ENCODE measurements at places on chromosomes 16 and 17.

DNA sequence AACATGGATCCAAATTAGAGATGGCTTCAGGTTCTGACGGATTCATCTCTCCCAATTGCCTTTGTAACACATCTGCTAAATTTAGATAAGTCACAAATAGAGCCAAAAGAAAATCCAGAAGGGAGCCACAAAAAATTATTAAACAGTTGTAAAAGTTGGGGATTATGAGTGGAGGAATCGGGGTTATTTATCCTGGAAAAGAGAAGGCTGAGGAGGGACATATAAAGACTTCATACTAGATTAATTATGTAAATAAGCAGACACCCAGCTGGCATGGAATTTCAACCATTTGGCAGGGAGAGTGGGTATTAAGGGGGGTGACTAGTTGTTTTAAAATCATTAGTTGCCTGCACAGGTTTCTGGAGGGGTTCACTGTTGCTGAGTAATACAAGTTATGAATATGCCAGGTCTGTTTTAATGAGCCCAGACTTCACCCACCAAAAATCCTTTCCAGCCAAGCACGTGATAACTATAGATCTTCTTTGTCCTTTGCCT is 89.6 kb downstream of the CDH13 start:
- no peak for DNase-seq

DNA sequence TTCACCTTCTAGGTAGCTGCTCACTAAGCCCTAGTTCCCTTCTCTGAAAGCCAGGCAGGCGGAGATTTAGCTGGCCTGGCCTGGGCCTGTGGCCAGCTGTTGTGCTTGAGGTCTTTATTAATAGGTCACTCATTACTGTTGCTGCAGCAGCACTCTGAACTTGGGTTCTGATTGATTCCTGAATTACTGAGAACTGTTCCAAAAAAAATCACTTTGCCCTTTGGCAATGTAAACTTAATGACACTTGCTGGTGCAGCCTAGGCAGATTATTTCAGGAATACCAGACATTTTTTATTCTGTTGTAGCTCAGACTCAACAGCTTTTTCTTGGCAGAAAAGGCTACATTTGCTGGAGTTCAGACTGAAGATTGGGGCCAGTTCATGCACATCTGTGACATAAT is 2.7 kb downstream of the TOM1L1 start:
- DNase-seq, result no peak

DNA sequence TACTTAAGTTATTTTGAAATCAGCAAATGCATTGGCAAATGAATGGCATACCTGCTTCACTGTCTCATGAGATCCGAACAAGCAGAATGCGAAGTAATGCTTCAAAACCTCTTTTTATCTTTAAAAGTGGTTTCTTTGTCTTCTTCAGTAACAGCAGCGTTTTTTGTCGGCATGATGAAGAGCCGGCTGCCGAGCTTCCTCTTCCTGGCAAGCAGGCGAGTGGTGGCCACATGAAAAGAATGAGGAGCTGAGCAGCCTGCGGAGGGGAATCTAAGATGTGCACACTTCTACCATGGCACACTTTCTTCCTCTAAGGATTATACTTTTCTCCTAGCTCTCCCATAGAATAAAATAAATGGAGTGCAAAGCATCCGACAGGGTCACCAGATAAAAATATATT is 42.4 kb upstream of the AKTIP start:
- peak; percentile 24 for DNase-seq

GRCh38 chr17:81171941-81172340 is 5.9 kb upstream of the AATK start:
- no peak for DNase-seq

DNA sequence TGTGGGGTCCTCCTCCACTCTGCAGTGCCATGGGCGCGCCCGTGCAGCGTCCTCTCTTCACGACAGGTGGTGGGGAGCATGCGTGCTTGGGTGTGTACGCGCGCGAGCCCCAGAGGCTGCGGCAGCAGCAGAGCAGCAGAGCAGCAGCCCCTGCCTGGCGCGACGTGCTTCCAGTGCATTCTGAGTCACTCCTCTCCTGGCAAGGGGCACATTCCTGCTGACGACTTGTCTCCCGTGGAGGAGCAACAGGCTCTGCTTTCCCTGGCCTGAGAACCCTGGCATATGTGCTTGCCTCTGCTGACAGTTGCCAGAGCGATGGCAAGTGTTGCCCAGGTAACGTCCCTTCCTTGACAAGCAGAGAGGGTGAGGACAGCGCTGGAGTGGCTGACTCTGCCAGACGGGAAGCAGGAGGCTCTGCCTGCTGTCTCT is 133.8 kb upstream of the PLCG2 start:
- DNase-seq, result no peak

DNA sequence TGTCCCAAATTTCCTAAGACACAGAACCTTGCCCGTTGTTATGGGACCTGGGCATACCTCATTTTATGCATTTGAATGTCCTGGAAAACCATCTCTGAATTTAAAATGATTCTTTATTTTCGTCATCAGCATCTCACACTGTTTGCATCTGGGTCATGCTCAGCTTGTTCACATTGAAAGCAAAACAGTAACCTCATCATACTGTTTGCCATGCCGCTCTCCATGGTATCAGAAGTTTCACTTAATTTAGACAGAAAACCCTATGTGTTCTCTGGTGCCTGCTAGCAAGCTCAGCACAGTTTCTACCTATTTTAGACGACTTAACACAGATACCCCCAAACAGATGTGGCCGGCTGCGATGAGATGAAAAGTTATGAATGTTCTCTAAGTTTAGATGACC is 292.1 kb downstream of the SNX29 start:
- DNase-seq, result no peak

DNA sequence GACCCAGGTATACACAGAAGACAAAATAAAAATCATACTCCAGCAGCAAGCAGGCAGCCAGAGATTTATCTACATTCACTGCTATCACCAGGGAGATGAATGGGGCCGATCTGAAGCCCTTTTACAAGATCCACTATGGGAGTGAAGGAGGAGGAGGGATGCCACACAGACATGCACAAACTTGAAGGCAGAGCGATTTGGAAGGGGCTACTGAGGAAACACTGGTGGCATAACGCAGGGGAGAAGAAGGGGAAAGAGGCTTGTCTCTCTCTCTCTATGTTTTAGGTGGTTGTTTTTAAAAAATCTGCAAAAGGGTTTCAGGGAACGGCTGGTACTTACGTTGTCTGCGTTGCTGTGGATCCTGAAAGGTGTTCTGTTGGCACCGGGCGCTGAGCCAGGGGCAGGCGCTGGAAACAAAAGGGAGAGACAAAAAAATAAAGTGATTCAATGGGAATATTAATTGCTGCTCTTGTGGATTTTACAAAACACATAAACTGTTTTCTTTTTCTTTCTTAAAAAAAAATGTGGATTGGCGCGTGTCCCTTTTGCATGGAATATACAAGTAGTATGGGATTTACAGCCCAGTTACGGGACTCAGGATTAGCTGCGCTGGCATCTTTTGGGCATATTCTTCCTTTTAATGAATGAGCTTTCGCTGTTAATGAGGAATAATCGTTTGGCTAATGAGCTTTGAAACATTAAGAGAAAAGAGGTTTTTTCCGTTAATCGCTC is 255.3 kb upstream of the PMFBP1 start:
- DNase-seq, result no peak

DNA sequence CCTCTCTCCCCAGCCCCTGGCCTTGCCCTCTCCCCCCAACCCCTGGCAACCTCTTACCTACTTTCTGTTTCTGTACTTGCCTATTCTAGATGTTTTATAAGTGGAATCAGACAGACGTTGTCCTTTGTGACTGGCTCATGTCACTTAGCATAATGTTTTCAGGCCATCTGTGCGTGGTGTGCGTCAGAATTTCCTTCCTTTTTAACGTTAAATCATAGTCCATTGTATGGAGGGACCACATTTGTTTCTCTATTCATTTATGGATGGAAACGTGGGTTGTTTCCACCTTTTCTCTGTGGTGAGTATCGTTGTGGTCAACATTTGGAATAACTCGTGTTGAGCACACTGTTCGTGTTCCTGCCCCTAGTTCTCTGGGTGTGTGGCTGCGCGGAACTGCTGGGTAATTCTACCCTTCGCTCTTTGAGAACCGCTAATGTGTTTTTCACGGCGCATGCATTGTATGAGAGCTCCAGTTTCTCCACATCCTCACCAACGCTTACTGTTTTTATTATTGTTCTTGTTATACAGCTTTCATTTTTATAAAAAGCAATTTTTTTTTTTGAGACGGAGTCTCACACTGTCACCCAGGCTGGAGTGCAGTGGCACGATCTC is 26.3 kb downstream of the ACTG1 start:
- no peak for DNase-seq

DNA sequence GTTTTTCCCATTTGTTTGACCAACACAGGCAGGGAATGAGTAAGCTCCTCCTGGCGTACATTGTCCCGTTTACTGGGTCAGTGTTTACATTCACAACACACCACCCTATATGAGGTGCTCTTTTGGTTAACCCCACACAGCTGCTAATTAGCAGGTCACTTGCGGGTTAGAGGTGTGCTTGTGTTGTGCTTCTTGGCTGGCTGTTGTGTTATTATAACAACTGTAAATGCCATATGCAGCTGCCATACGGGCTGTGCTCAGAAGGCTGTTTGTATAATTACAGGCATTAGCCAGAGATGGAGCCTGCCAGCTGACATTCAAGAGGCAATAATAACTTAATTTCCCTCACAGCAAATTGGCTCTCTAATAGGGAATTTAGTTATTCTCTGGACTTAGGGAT is 205.1 kb upstream of the ELAC2 start:
- no peak for DNase-seq

DNA sequence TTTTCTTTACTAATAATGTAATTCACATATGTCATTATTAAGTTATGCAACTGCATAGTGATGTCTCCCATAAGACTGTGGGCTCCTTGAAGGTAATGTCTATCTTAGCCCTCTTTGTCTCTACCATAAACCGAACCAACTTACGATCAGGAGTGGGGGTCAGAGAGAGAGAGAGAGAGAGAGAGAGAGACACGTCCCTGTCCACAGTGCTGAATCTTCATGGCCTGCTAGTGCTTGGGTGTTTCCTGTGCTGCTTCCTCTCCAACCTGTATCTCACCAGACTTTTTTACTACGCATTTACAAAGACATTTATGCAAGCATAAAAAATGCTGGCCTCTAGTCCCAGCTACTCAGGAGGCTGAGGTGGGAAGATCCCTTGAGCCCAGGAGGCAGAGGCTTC is 52.2 kb upstream of the HAPSTR1 start:
- no peak for DNase-seq

DNA sequence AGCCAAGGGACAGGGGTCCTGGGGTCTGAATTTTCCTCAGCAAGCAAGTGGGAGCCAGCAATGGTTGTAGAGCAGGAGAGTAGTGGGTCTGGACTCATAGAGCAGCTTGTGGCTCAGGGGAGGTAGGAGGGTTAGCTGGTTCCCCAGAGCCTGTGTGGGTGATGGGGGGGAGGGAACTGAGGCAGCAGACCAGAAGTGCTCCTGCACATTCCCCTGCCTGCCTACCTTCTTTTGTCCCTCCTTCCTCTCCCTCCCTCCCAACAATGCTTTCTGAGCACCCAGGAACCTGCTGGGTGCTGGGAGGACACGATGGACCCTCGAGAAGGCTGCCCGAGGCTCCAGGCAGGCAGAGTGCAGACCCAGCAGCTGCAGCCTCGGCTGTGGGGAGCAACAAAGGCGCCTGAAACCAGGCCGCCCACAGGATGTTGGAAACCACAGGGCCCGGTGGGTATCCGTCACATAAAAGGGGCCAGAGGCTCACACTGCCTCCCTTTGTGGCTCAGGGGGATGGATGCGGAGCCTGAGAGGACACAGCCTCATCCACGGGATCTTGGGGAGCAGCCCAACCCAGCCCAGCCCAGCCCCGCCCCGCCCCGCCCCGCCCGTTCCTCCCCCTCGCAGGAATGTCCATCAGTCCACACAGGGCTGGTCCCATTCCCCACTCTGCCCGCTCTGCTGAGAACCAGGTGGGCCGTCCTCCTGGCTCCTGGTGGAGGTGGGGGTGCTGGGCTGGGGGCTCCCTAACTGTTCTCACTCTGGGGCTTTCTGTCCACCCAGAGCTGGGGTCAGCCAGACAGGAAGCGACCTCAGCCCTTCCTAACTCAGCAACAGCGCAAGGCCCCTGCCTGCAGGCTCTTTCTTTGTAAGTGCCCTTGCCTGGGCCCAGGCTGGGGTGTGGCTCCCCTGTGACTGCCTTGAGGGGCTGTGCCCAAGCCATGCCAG is 1.7 kb upstream of the NLRC3 start:
- DNase-seq, result peak; percentile 34

GRCh38 chr16:2042986-2043666 is 4.5 kb downstream of the NTHL1 start:
- no peak for DNase-seq

DNA sequence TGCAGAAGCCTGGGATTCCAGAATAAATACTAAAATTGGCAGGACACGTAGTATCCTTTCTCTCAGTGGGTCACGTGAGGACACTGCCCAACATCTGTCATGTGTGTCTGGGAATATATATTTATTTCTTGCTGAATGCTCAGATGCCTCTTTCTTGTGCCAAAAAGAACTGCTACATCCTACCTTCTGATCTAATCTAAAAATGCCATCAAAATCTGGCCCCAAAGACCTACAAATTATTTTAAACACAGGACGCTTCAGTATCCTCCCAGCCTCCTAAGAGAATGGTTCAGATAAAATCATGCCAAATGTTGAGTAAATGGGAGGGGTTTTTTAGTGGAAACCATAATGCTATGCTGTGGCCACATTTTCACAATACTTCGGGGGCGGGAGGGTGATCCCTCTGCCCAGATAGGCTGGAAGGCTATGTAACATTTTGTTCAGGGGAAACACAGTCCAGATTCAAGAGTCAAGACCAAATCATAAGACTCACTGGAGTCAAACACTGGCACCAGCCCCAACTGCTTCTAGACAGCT is 22.9 kb upstream of the CORO6 start:
- no peak for DNase-seq

GRCh38 chr16:19672378-19672777 is 45.6 kb downstream of the KNOP1 start:
- no peak for DNase-seq

DNA sequence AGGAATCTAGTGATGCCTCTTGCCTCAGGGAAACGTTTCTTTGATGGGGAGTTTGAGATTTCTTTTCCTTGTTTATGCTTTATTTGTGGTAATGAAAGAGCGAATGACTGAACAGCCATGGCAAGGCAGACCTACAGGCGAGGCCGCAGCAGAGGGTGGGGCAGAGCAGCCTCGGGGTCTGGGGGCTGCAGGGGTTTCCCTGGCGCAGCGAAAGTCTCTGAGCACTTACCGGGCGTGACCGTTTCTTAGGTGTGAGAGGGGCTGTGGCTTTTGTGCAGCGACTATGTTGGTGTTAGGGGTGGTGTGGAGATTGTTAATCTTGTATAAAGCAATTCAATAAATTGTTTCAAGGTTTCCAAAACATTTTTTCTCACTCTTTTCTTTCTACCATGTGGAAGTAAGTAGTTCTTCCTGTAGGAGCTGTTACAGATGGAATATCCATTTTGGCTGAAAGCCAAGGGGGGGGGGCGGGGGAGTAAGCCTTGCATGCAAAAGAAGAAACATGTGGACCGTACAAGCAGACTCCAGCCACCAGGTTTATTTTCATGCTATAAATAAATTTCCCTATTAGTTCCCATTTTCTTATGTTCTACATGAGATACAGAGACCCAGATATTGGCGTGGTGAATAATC is 34.8 kb downstream of the UBN1 start:
- no peak for DNase-seq

Data from activated T-helper 1 cell treated with Interleukin-2 at 50 U/mL for 16 hours (primary cell).